ENCODE measurements at places on chromosomes 7 and 10. TPM values are rescaled to one million over a fixed set of nuclear protein-coding genes. Genes with fewer than 3 reads are reported as not detected.

The VPS26A gene
- total RNA-seq, result 33.1 TPM

The HTR5A gene
- not detected for total RNA-seq

The GPR15LG gene
- not detected for total RNA-seq

GRCh38 chr10:44516891-44517290, 132.0 kb upstream of the CXCL12 start:
- DNase-seq, result no peak

GRCh38 chr7:142389544-142389943, 131.7 kb upstream of the PRSS58 start:
- DNase-seq, result no peak

DNA sequence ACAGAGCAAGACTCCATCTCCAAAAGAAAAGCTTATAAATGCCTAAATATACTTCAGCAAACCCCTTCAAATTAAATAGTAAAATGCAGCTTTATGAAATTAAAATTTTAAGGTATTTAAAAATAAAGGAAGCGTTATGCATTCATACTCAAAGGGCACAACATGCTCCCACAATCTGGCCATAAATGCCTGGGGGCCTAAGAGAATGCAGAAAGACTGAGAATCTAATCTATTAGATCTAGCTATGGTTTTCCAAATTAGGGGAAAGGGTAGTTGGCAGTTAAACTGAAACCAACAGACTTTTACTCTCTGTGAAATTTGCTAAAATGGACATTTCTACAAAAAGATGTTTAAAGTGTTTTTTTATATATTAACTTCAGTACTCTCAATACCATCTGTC, 40.6 kb downstream of the SORBS1 start:
- DNase-seq, result no peak

- peak; percentile 73 for DNase-seq
Observed at GRCh38 chr10:98047009-98047741, 16.8 kb upstream of the CRTAC1 start.

DNA sequence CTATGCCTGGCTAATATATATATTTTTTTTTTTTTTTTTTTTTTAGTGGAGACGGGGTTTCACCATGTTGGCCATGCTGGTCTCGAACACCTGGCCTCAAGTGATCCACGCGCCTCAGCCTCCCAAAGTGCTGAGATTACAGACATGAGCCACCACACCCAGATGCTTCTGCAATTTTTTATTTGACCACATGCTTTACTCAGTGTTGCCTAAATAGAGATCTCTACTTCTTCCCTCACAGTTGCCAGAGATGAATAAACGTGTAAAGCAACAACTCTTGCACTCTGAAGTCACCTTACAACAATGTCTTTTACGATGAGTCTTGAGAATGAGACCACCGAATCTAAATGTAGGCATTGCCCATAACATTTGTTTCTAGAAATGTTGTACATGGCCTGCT, 107.9 kb upstream of the FRMD4A start:
- DNase-seq, result no peak

- DNase-seq, result no peak
Observed at GRCh38 chr10:18216482-18216881, 76.3 kb downstream of the CACNB2 start.

DNA sequence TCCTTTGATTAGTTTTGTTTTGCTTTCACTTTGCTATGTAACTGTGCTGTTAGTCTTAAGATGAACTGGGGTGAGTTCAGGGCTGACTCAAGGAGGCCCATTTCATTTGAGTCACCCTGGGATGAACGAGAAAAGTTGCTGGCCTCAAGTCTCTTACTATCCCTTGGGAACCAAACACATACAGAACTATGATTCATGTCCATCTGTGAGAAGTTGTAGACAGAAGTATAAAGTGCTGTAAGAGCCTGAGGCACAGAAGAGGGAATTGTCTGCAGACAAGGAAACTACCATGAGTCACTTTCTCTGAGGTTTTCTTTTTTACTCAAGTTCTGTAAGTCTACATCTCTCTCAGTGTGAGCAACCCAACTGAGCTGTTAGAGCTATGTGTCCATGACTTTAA, 179.8 kb upstream of the CSTF2T start:
- DNase-seq, result no peak

GRCh38 chr10:6203331-6204062, 765 bp downstream of the PFKFB3 start:
- DNase-seq, result peak; percentile 67

- no peak for DNase-seq
Observed at GRCh38 chr7:2644562-2645273, 12.9 kb downstream of the TTYH3 start.

DNA sequence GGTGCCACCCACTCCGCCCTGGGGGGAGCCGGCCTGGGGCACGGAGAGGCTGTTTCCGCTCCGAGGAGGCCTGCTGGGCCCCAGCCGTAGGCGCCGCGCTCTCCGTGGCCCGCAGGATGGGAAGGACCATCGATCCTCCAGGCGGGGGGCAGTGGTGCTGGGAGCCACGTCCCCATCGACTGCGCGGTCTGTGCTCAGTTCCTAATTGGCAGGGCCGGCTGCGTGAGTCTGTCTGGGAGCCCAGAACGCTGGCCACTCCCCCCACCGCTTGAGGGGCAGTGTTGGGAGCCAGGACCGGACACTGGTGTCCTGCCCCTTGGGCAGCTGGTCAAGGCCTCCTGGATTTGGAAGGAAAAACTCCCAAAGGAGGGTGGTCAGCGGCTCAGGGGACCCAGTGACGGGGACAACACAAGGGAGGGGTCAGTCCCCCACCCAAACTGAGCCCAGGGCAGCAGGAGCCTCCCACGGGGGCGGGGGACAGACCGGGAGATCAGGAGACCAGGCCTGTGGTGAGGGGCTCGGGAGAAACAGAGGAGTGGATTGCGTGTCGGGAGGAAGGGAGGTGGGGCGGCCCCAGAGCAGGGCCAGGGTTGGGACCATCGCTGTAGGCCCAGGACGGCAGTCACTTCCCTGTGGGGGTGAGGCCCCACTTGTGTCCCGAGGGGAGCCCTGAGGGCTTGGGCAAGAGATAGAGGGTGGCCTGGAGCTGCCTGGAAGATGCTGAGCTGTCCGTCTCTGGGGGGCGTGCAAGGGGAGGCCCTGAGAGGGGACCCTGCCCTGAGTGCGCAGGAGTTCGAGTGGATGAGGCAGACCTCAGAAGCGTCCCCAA, 89.0 kb downstream of the UNCX start:
- DNase-seq, result no peak

- DNase-seq, result no peak
Observed at GRCh38 chr10:114751856-114752255, 69.7 kb upstream of the FHIP2A start.

GRCh38 chr7:20816372-20816959, 29.8 kb upstream of the SP8 start:
- DNase-seq, result no peak

GRCh38 chr7:55190511-55191160, 171.8 kb downstream of the EGFR start:
- DNase-seq, result no peak

DNA sequence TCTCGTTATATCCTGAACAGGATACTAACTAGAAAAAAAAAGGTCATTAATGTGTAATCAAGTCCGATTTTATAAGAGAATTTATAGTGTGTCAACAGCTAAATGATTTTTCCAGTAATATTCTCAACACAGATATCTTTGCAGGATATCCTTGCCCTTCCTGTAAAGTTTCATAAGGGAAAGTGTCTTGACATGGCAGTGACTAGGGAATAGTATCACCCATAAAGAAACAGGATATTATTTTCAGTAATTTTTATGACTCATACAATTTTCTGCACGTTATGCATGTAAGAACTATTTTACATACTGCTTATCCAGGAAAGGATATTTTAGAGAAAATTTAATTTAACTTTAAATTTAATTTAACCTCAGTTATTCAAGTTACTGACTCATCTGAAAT, 19.5 kb upstream of the PNLIP start:
- no peak for DNase-seq

DNA sequence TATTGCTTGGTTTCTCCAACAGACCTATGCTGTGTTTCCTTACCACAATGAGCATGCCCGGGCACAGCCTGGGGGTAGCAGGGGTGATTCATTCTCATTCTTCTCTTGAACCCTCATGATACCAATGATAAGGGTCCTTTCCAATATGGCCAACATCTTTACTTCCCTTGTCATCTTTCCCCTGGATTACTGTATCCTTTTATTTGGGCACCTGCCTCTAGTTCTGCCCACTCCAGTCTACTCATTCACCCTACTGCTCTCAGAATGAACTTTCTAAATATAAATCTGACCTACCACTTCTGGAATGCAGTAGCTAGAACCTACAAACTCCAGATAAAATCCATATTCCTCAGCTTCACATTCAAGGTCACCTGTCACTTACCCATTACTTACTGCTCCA, 26.4 kb upstream of the ITPRID1 start:
- no peak for DNase-seq

- DNase-seq, result no peak
Observed at GRCh38 chr10:36448760-36449691, 676.4 kb upstream of the ANKRD30A start.

- no peak for DNase-seq
Observed at GRCh38 chr7:29843093-29843492, 36.8 kb downstream of the WIPF3 start.

DNA sequence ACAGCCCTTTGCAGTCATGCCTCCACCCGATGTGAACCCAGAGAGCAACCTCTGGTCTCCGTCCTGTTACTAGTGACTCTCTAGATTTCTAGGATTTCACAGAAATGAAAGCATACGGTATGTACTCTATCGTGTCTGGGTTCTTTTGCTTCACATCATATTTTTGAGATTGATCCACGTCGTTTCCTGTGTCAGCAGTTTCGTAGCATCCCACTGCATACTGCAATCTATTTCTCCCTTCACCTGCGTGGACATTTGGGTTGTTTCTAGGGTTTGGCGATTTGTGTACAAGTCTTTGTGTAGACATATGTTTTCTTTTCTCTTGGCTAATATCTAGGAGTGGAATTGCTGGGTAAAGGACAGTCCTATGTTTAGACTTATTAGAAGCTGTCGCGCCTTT, 119.8 kb upstream of the PCBD1 start:
- DNase-seq, result no peak

DNA sequence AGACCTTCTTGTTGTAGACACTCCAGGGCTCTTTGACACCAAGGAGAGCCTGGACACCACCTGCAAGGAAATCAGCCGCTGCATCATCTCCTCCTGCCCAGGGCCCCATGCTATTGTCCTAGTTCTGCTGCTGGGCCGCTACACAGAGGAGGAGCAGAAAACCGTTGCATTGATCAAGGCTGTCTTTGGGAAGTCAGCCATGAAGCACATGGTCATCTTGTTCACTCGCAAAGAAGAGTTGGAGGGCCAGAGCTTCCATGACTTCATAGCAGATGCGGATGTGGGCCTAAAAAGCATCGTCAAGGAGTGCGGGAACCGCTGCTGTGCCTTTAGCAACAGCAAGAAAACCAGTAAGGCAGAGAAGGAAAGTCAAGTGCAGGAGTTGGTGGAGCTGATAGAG, 5.5 kb downstream of the GIMAP7 start:
- no peak for DNase-seq

DNA sequence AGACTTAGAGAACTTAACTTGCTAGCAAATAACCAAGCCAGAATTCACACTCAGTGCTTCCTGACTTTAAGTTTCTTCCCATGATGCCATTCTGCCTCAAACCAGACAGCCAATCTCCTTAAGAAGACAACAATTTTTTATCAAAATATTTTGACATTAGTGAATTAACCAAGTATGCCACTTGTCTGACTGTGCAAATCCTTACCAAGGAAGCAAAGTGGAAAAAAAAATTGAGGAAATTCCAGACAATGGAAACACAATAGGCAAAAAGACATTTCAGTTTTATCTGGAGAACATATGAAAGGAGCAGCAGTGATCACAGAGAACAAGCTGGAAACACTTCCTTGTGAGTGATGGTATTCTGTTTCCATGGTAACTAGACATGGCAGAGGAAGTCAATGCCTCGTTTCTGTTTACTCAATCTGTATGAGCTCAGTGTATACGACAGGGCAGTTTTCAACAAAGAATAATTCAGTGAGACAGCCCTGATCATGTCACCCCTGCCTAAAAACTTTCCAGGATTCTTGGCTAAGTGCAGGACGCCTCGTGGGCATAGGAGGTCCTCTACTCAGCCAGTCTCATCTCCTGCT, 114.2 kb downstream of the DYNC1I1 start:
- no peak for DNase-seq

Measured in left ventricle myocardium inferior (tissue), 1 donor.